ENCODE measurements at places on chromosomes 7 and 10.

DNA sequence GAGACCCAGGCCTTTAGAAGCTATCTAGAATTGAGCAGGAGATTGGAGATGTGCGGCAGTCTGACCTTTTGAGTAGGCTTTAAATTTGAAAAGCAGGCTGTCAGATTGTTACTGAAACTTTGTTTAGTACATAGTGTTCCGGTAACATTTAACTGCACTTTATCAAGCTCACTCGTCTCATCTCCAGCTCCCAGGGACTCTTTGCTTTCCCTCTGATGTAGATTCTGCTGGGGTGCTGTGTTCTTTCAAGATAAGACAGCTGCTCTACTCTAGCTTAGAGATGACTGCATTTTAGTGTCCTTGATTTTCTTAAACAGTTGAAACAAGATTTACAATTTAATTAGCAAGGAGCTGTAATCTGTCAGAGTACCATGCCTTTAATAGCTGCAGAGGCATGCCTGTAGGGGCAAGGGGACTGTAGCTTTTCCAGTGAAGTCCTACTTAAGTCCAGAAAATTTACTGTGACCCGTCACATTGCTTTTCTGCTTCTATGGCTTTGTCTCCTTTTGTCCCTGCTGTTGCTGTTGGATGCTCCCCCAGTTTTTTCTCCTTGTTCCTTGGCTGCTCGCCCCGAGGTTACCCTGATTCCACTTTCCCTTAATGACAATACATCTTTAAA is 56.4 kb upstream of the MTPN start:
- DNase-seq, result no peak

DNA sequence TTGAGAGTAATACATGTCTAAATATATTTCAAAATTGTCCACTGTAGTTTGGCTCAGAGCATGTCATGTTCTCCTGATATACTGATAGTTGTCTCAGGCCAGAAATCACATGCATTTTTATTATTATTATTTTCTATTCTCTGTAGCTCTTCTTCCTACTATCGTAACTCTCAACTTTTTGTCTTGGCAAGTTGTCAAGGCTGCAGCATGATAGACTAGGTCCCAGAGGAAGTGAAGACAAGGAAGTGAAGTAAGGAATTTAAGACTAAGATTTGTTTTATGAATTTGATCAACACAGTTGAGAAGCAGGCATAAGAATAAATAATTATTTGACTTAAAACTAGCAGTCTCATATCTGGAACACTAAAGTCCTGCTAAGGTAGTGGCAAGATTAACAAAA is 369.5 kb downstream of the ABCA13 start:
- no peak for DNase-seq

- no peak for DNase-seq
Measured at GRCh38 chr10:97518301-97519043, 19.7 kb downstream of the UBTD1 start.

GRCh38 chr7:134707663-134708378 is 61.2 kb downstream of the BPGM start:
- no peak for DNase-seq

Data from T-helper 17 cell (primary cell).